ENCODE measurements at places on chromosomes 16 and 17. TPM values are rescaled to one million over a fixed set of nuclear protein-coding genes. Genes with fewer than 3 reads are reported as not detected.
A peak's percentile ranks its signal among the peaks of the same experiment; 100 is the strongest.

- peak; percentile 66 for DNase-seq
These were observed at the start of gene SECTM1 for GRCh38 chr17:82333279-82334171. SECTM1 (minus strand) TSS chr17:82333766; CDS start chr17:82327240, 6,526 bp downstream.

The CDRT15 gene
- total RNA-seq = not detected

GRCh38 chr17:42266918-42267766, 9.0 kb downstream of the STAT5B start:
- DNase-seq = peak; percentile 81

The ARHGAP23 gene
- 23.2 TPM for total RNA-seq

The TP53TG3 gene
- total RNA-seq = not detected

The CCL1 gene
- total RNA-seq = not detected

DNA sequence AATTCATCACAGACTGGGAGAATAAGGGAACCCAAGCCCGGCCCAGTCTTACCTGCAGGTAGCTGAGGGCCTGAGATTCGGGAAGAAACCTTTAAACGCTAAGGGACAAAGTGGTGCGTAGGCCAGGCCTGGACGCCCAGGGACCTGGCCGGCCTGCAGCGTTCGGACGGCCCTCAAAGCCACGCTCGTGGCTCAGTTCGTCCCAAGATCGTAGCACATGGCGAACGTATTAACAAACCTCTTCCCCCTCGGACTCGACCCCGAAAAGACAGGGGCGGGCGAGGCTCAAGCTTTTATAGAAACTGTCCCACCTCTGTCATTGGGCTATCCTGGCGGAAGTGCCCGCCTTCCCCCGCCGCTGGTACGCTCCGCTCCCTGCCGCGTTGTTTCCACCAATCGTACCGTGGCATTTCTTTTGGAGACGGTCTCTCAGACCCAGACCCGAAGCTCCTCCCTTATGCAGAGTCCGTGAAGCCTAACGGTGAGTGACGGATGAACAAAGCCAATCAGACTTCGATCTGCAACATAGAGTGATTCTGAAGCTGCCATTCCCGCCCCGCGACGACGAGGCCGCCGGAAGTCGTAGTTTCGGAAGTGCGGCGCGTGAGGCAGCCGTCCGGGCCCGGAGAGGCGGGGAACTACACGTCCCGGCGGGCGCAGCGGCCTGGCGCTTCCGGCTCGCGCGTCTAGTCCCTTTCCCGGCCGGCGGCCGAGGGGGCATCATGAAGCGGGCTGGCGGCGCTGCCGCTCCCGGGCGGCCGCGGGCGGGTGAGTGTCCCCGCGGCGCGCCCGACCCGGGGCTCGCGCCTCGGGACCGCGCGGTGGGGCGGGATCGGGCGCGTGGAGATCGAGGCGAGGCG, at the start of gene TRAF7:
TSS of gene TRAF7 (plus strand) at position 692 of the 860 bp plus-strand sequence. CDS start 8,139 bp downstream, outside the sequence.
- DNase-seq = peak; percentile 100

- DNase-seq = no peak
These were observed 267.5 kb downstream of the HS3ST4 start for GRCh38 chr16:25959221-25959620.

The PDK2 gene
- 11.2 TPM for total RNA-seq

- no peak for DNase-seq
These were observed at the start of gene RGS11 for GRCh38 chr16:275786-276232. RGS11 (minus strand) TSS chr16:275944; CDS start chr16:275911, 33 bp downstream.

DNA sequence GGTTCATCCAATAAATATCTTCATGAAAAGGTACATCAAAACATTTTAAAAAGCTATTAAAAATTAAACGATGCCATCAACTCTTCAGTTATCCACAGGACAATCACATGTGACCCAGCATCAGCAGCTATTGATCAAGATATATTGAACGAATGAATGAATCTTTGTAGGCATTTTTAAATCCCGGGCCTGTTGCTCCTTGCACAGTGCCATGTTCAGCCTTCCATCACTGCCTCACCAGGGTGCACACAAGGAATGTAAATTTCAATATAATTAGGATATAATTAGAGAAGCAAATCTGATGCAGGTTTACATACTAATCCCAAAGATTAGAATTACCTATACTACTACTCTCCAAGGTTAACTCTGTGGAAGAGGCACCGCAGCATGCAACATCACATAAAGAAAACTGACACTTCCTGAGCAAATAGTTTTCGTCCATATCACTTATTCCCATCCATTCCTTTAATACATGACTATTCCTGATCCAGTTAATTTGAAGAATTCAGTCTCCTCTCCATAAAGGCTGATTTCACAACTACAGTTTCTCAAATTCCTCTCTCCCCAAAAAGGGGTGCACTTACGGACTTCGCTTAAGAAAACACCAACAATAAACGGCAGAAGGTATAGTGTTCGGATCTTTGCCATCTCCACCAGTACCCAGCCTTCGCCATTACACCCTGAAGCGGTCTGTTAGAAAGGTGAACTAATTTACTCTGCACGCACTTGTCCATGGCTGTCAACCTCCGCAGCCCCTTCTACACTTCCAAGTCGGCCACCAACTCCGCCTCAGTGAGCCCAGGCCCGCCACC, 938 bp downstream of the NCOR1 start:
- peak; percentile 40 for DNase-seq

- DNase-seq = peak; percentile 97
These were observed 5.4 kb upstream of the CRYBA1 start for GRCh38 chr17:29240968-29241963.

DNA sequence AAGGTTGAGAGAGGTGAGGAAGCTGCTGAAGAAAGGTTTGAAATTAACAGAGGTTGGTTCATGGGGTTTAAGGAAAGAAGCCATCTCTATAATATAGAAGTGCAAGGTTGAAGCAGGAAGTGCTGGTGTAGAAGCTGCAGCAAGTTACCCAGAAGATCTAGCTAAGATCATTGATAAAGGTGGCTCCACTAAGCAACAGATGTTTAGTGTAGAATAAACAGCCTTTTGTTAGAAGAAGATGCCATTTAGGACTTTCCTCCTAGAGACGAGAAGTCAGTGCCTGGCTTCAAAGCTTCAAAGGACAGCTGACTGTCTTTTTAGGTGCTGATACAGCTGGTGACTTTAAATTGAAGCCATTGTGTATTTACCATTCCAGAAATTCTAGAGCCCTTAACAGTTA, 29.3 kb downstream of the GOSR1 start:
- DNase-seq = no peak

DNA sequence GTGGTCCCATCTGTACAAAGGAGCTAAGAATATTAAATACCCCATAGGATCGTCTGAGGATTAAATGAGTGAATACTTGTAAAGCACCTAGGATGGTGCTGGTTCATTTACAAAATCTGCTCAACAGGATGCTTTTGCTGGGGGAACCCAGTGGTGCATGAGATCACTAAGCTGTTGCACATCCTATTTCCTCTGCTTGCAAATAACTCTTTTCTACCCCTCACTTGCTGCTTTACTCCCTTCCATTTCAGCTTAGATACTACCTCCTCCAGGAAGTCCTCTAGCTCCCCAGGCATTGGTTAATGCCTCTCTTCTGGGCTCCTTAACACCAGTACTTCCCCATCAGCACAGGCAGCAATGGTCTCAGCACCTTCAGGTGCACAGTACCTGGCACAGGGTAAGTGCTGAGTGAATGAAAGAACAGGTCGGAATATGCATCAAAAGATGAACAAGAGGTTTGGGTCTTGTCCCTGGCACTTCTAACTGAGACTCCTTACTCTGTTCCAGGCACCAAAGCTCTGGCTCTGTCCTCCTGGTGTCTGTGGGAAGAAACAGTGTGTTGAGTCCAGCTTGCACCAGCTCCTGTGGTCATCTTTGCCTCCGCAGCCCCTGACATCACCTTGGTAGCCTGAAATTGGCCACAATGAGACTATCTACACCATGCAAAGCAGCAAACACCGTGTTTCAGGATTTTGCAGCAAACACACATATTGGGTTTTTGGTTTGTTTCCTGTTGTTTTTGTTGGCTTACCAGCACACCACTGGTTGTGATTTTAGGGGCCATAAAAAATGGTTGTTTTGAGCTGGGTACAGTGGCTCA, 24.1 kb upstream of the IL21R start:
- no peak for DNase-seq

The BRIP1 gene
- total RNA-seq = 3.4 TPM

The ZP2 gene
- total RNA-seq = not detected

- DNase-seq = no peak
These were observed 82.5 kb downstream of the NXN start for GRCh38 chr17:896953-897661.

DNA sequence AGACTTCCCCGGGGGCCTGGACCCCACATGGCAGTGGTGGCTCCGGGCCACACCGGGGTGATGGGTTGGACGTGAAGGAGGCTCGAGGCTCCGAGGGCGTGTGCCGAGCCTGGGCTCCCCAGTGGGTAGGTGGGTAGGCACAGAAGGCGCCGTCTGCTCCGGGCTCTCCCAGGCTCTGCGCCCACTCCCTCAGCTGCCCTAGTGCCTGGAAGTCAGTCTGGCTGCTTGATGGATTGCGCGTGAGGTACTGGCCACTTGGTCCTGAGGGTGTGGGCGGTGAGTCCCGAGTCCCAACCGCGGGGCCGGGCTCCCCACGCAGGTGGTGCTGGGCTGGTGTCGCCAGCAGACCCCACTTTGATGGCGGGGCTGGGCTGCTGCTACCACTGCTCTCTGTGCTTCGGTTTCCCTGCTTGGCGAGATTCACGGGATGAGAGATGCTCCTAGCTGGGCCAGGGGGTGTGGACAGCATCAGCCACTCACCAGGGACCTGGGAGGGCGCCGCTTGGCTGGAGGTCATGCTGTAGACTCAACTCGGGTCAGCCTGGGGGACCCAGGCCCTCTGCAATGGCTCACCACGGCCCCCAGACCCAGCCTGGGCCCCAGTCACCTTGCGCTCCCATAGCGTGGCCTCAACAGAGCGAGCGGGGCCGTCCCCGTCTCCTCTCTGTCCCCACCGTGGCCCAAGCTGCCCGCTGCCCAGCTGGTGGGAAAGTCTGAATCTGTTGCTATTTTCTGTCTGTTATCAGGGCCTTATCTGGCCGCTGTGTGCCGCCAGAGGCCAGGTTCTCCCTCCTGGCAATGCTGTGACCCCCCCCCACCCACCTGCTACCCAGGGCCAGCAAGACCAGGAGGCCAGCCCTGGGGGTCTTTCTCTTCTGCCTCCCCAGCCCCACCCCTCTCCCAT, 26.1 kb downstream of the ZFPM1 start:
- DNase-seq = no peak

DNA sequence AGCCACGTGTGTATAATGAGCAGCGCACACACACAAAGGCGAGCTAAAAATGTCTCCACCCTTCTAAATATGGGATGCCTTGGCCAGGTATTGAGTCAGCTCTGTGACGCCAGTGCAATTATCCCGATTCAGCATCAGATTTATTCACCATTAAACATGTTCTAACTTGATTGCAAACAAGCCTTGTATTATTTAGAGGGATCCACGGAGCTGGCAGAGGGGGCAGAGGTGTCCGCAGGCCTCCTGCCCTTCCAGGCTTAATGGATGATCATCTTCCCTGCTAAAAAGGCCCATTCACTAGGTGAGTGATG, 591.7 kb downstream of the MAF start:
- DNase-seq = peak; percentile 58

The RND2 gene
- total RNA-seq = 0.16 TPM

DNA sequence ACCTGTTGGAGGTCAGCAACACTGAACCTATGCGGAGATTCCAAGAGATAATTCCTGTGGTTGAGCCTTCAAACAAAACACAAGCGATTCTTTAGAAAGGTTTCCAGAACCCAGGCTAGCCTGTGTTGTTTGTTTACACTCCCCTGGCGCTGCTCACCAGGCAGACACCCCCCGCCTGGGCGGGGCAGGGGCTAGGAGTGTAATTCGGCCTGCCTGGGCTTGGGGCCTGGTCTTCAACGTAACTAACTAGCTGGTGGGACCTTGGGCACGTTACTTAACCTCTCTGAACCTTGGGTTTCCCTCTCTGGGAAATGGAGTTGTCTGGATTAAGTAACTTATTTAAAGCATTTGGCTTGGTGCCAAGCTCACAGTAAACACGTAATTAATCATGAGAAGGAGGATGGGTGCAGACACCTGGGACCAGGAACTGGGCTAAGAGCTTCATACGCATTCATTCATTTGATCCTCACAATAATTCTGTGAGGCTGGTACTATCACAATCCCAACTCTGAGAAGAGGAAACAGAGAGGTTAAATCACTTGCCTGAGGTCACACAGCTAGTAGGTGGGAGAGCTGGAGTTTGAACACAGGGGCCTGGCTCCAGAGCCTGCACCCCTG, 7.6 kb upstream of the ARHGAP27 start:
- DNase-seq = peak; percentile 77

DNA sequence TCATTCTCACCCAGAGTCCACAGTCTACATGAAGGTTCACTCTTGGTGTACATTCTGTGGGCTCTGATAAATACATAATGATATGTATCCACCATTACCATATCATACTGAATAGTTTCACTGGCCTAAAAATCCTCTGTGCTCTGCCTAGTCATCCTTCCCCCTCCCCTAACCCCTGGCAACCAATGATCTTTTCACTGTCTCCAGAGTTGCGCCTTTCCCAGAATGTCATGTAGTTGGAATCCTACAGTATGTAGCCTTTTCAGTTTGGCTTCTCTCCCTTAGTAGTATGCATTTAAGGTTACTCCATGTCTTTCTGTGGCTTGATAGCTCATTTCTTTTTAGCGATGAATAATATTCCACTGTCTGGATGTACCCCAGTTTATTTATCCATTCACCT, 101.3 kb downstream of the NOG start:
- no peak for DNase-seq

GRCh38 chr17:64259426-64259825, 3.6 kb downstream of the TEX2 start:
- DNase-seq = no peak

GRCh38 chr16:16067127-16067526, 117.7 kb downstream of the ABCC1 start:
- no peak for DNase-seq

The CRISPLD2 gene
- 0.28 TPM for total RNA-seq

DNA sequence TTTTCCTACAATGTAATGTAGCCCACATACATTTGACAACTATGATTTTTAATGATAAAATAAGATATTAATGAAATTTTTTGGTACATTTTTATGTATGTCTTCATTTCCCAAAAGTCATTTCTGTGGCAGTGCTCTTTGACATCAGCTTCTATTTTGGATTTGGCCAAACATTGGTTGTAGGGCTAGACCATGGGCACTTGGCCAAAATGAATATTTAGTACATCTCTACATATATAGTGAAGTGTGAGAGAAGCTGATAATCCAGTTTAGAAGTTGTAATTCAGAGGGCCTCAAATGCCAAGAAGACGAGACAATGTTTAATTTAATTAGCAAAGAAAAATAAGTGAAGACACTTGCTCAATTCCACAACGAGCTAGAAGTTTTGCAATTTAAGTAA, 724.9 kb upstream of the SOX9 start:
- no peak for DNase-seq

GRCh38 chr16:75262800-75263127, 11.3 kb upstream of the BCAR1 start:
- DNase-seq = no peak

The TBC1D3K gene
- total RNA-seq = not detected

Measured in MCF 10A (cell line).